ENCODE measurements at places on chromosomes 6 and 20. TPM values are rescaled to one million over a fixed set of nuclear protein-coding genes. Genes with fewer than 3 reads are reported as not detected.

Gene DYNLRB1
- total RNA-seq = 188 TPM

Gene SIM1
- total RNA-seq = not detected

DNA sequence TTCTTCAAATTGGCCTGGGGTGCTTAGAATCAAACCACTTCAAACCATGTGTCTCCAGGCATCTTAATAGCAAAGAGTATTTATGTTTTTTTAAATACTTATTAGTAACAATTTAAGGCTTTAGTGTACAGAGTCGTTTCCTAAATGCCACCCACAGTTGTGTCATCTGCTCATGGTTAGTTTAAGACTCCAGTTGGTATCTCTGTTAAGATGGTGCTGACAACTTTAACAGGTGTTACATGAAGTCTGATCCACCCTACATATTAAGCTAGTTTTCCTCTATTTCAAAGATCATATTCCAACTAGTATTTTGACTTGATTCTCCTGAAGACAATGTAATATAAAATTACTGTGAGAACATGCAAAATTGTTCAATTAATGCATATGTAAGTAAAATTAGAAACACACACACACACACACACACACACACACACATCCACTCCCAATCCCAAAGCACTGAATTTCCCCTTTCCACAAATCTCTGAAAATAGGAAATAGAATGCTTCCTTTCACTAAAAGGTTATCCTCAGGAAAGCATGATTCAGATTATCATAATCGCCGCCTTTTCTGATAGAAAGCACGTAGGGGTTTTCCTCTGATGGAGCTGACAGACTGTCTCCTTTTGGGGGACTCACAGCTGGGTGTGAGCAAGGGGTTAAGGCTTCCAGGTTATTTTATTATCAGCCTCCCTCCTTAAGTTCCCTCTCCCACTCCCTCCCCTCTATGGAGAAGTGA lies 10.5 kb downstream of the CNKSR3 start:
- peaks cover 25% of the 10 kb centered on the region for H3K4me1 ChIP-seq
- H3K36me3 ChIP-seq = no peaks in the 10 kb centered on the region
- H3K27ac ChIP-seq = peak overlapping the region; percentile 71
- H3K4me3 ChIP-seq = no peak overlapping the region
- no peaks in the 10 kb centered on the region for H3K27me3 ChIP-seq

DNA sequence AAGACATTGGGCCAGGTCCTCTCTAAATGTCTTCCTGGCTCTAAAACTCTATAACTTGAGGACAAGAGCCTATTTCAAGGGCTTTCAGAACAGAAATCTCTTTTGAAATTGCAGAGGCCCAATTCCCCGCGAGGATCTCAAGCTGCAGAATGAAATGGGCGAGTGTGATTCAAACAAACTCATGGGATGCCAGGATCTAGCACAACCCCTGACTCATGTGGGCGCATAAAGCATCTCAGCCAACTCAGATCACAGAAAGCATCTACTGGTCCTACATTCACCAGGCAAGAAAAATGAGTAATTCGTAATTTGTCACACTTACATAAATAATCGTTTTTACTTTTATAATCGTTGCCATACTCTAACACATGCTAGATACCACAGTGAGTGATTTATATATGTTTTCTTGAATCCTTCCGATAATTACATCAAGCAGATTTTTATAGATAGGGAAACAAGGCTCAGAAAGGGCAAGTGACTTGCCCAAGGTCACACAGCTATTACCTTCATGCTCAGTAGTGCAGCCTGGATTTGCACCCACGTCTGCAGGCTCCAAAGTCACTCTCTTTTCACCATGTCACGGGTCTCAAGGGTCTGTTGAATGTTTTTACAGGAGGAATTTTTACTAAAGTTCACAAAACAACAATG lies 26.2 kb downstream of the FOXF2 start:
- H3K4me3 ChIP-seq = no peak overlapping the region
- H3K36me3 ChIP-seq = no peaks in the 10 kb centered on the region
- H3K27me3 ChIP-seq = no peaks in the 10 kb centered on the region
- no peaks in the 10 kb centered on the region for H3K4me1 ChIP-seq

DNA sequence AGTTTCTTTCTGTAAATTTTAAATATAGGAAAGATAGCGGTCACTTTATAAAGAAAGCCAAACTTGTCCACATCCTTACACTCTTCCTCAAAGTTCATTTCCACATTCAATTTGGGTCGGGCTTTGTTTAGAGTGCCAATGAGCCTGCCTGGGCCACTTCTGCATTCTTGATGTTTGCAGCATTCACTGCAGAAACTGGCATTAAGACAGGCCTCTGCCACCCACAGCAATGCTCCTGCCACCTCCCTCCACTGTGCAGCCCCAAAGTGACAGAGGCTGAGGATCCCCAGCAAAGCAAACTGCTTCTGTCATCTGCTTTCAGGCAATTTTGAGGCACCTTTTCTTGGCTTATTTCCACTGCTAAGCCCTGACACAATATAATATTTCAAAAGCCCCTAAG lies 61.2 kb downstream of the TNFAIP3 start:
- no peak for DNase-seq
- no peaks in the 10 kb centered on the region for H3K36me3 ChIP-seq
- peaks cover 3% of the 10 kb centered on the region for H3K4me1 ChIP-seq
- H3K27ac ChIP-seq = no peak overlapping the region
- H3K4me3 ChIP-seq = no peak overlapping the region

GRCh38 chr6:33339193-33339592 lies 21.6 kb upstream of the ZBTB22 start:
- no peaks in the 10 kb centered on the region for H3K36me3 ChIP-seq
- H3K4me1 ChIP-seq = no peaks in the 10 kb centered on the region
- no peak overlapping the region for H3K27ac ChIP-seq
- DNase-seq = no peak
- H3K4me3 ChIP-seq = no peak overlapping the region
- H3K27me3 ChIP-seq = no peaks in the 10 kb centered on the region

DNA sequence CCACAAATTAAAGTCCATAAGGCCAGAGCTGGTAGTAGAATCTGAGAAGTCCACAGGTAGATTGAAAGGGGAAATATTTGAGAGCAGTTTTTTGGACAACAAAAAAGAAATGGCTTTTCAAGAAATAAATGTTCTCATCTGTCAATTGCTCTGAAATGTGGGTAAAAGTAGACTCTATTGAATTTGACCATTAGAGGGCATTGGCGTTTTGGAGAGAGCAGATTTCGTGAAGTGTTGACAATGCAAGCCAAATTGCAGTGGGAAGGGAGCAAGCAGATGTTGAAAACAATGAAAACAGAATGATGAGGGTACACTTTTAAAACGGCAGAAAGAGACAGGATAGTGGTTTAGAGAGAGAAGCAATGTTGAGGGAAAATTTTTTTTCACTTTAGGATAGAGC lies 149.1 kb upstream of the FAM83B start:
- no peaks in the 10 kb centered on the region for H3K36me3 ChIP-seq
- H3K4me1 ChIP-seq = no peaks in the 10 kb centered on the region
- no peaks in the 10 kb centered on the region for H3K27me3 ChIP-seq
- DNase-seq = no peak

DNA sequence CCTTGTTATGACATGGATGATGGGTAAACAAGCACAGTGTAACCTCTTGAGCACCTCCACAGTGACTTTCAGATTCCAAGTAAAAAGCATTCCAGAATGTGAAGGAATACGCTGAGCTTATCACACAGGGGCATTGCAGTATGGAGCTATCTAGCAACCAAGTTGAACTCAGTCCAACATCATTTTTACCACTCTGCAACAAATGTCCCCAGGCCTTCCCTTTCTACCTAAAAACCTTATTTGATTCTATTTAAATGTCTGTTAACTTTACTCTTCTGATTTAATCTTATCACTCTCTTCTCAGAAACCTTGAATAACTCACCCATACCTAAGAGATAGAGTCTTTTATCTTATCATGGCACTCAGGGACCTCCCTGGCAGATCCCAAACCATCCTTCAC lies 195.8 kb upstream of the CDYL start:
- no peaks in the 10 kb centered on the region for H3K27me3 ChIP-seq
- DNase-seq = no peak
- H3K27ac ChIP-seq = no peak overlapping the region
- H3K36me3 ChIP-seq = no peaks in the 10 kb centered on the region

DNA sequence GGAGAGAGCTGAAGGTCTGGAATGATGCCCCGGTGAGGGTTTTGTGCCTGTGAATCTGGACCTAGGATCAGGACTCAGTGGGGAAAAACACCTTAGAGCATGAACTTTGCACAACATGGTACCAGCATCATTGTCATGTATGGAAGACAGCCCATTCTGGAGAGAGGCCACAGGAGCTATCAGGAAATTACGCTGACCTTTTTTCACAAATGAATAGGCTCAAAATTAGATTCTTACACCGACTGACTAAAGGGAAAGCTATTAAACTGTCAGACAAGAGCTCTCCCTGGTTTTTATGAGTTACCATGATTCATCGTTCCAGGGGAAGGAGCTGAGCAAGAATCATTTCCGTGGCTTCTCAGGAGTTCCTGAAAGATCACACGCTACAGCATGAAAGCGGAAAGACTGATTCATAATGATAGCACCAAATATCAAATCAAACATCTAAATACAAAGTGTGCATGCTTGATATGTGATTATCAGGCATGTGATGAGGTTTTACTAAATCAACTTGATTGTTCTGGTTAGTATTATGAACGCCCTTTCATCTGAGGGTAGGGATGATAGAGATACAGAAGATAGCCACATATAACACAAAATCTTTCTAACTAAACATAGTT lies 224.9 kb upstream of the SMLR1 start:
- H3K36me3 ChIP-seq = no peaks in the 10 kb centered on the region
- H3K4me1 ChIP-seq = no peaks in the 10 kb centered on the region
- no peak overlapping the region for H3K27ac ChIP-seq
- no peak for DNase-seq
- no peak overlapping the region for H3K4me3 ChIP-seq

Measured in tibial nerve (tissue), 4 donors.